ENCODE measurements at places on chromosomes 11 and 22.

DNA sequence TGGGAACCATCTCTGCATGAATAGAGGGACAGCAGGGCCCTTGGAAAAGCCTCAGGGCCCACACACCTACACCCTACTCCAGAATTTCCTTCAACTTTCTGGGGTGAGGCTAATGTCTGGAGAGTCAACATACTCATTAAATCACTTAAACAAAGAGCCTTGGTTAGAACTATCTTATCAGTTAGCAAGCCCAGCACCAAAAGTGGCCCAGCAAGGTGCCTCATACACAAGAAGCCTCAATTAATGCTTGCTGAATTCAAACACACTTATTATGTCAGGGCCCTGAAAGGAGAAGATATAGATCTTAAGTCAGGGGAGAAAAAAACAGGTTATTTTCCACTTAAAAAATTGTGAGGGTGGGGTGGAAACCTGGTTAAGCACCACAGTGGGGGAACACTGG is 61.4 kb downstream of the C11orf58 start:
- no peak for DNase-seq

GRCh38 chr22:41132550-41132949 is 40.2 kb downstream of the EP300 start:
- no peak for DNase-seq

GRCh38 chr11:115459563-115459962 is 44.7 kb downstream of the CADM1 start:
- no peak for DNase-seq

DNA sequence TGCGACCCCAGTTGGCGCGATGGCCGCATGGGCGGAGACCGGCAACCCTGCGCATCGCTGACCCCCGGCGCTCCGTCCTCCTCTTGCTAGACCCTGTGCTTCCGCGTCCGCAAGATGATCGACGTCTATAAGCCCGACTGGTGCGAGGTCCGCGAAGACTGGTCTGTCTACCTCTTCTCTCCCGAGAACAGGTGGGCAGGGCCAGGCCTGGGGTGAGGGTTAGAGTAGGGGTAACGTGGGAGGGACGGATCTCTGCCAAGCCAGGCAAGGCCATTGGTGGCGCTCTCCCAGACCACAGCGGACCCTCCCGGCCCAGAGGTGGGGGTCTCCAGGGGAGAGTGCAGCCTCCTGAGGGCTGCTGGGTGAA is 92.1 kb downstream of the CACNA1I start:
- no peak for DNase-seq

- no peak for DNase-seq
Observed at GRCh38 chr22:36086629-36087254, 58.1 kb upstream of the RBFOX2 start.

- DNase-seq = no peak
Observed at GRCh38 chr11:35963911-35964310, 20.0 kb downstream of the LDLRAD3 start.
